ENCODE measurements at places on chromosomes 11 and 22. TPM values are rescaled to one million over a fixed set of nuclear protein-coding genes. Genes with fewer than 3 reads are reported as not detected.
A peak's percentile ranks its signal among the peaks of the same experiment; 100 is the strongest.

DNAJB7 gene
- total RNA-seq: not detected

UBQLN3 gene
- not detected for total RNA-seq

OR8G1 gene
- not detected for total RNA-seq

UCP3 gene
- total RNA-seq: 0.32 TPM

GRCh38 chr11:68194675-68195294 is 18.3 kb downstream of the KMT5B start:
- no peaks in the 10 kb centered on the region for H3K36me3 ChIP-seq
- H3K4me1 ChIP-seq: peaks cover 59% of the 10 kb centered on the region
- no peaks in the 10 kb centered on the region for H3K27me3 ChIP-seq

DNA sequence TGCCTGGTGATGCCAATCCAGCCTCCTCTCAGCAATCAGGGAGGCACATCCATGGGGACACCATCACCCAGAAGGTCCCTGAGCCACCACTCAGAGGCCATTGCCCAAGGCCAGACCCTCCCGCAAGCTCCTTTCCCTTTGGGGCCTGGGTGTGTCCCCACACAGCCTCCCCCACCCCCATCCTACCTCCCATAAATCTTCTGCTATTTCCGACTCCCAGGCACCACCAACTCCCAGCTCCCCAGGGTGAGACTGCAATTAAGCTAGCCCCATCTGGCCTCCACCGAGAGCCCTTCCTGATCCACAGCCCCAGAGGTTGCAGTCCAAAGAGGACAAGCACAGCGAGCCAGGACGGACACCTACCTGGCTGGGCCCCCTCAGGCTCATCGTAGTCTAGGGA is 6.3 kb downstream of the ARHGAP1 start:
- DNase-seq: no peak
- no peak overlapping the region for H3K4me3 ChIP-seq
- H3K4me1 ChIP-seq: peaks cover 26% of the 10 kb centered on the region
- no peaks in the 10 kb centered on the region for H3K27me3 ChIP-seq
- H3K36me3 ChIP-seq: peaks cover 12% of the 10 kb centered on the region

DNA sequence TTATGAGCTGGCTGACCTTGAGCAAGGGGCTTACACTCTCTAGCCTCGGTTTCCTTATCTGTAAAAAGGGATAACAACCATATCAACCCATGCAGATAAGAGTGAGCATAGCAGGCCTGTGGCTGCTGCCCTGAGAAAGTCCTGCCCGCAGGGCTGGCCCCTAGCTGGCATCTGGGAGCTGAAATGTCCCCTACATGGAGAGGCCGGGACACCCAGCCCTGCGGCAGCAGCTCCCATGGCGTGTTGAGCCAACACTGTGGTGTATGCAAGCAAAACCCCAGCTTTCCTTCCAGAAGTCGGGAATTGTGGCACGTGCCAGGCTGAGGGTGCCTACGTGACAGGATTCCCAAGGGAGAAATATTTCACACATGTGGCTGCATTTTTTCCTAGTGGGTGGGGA is 358.9 kb downstream of the CTTN start:
- no peak overlapping the region for H3K4me3 ChIP-seq
- no peak for DNase-seq
- no peak overlapping the region for H3K27ac ChIP-seq

- H3K4me1 ChIP-seq: peaks cover 38% of the 10 kb centered on the region
- H3K27me3 ChIP-seq: no peaks in the 10 kb centered on the region
- no peak for DNase-seq
- peak overlapping the region; percentile 63 for H3K4me3 ChIP-seq
- H3K27ac ChIP-seq: peak overlapping the region; percentile 61
- H3K36me3 ChIP-seq: no peaks in the 10 kb centered on the region
Observed at GRCh38 chr22:46073683-46074504, 76.4 kb upstream of the PPARA start.

DNA sequence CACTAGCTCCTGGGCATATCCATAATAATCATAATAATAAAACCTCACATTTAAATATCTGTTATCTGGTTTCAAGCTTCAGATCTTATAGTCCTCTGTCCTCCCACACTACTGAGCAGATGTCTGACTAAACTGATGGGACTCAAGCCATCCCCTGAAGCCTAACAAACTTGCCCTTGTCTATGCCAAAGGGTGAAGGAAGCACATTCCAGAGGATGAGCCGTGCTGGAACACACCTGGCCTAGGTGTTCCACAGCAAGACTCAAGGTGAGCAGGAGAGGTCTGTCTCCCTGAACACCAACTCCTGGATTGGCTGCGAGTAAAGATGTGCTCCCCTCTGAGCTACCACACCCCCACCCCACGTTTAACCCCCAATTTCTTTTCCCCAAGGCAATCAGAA is 14.7 kb downstream of the SCUBE2 start:
- H3K4me1 ChIP-seq: peaks cover 4% of the 10 kb centered on the region
- H3K27me3 ChIP-seq: peaks cover 13% of the 10 kb centered on the region
- no peak overlapping the region for H3K27ac ChIP-seq
- H3K4me3 ChIP-seq: no peak overlapping the region

DNA sequence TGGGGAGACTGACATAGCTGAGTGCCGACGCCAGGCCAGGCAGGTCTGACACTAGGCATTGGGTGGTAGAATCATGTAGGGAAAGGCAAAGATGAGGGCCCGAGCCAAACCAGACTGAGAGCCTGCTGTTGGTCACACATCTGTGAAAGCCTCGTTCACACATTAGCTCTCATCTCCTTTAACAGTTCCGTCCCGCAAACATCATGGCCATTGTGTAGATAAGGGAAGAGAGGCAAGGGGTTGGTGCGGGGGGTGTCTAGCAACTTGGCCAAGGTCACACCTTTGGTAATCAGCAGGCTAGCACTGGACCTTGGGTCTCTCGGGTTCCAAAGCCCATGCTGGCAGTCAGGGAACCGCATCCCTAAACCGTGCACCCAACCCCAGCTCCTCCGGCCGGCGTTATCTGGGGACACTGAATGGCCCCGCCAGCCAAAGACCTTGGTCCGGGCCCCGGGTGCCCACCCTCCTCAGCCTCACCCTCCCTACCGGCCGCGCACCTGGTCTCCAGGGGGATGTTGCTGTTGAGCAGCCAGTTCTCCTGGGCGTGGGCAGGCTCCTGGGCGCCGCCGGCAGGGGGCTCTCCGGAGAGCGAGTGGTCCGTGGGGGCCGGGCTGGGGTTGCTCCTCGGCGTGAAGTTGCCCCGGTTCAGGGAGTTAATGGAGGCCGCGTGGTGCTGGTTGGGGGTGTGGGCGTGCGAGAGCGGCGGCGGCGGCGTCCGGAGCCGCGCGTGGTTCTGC is 328.3 kb upstream of the NARS2 start:
- H3K4me3 ChIP-seq: no peak overlapping the region
- no peaks in the 10 kb centered on the region for H3K36me3 ChIP-seq
- DNase-seq: no peak
- no peaks in the 10 kb centered on the region for H3K4me1 ChIP-seq

DNA sequence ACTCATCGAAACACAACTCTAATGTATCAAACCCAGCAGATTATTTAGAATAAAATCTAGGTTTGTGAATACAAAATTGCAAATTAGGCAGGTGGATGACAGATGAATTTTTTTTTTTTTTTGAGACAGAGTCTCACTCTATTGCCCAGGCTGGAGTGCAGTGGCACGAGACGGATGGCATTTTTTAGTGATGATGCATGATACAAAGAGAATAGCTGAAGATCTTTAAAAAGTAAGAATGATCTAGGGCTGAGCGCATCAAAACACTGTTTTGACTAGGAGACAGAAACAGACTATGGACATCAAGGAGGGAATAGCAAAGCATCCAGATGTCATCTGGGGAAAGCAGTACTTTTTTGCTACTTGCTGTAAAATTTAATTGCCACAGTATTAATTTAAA is 63.8 kb downstream of the IMMP1L start:
- no peak overlapping the region for H3K27ac ChIP-seq
- peaks cover 16% of the 10 kb centered on the region for H3K36me3 ChIP-seq
- no peaks in the 10 kb centered on the region for H3K4me1 ChIP-seq
- H3K27me3 ChIP-seq: no peaks in the 10 kb centered on the region

DNA sequence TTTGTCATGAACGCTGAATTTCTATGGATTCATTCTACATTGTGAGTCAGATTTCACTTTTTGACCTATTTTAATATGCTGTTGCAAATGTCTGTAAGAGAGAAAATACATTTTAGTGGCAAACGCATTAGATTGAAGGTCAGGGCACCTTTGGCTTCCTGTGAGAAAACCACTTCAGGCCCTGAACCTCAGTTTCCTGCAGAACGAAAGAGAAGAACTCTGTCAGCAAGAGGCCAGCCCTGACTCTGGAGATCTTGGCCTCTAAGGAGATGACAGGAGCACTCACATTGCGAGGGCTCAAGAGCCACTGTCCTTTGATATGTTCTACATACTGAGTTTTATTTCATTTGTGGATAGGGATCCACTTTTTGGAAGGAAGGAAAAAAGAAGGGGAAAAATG is 83.6 kb downstream of the KCNJ1 start:
- no peak overlapping the region for H3K4me3 ChIP-seq
- no peak overlapping the region for H3K27ac ChIP-seq
- H3K4me1 ChIP-seq: peaks cover 25% of the 10 kb centered on the region
- DNase-seq: peak; percentile 13
- H3K36me3 ChIP-seq: peaks cover 20% of the 10 kb centered on the region
- H3K27me3 ChIP-seq: no peaks in the 10 kb centered on the region

- no peak overlapping the region for H3K27ac ChIP-seq
- H3K36me3 ChIP-seq: no peaks in the 10 kb centered on the region
- no peak for DNase-seq
- no peaks in the 10 kb centered on the region for H3K4me1 ChIP-seq
- no peak overlapping the region for H3K4me3 ChIP-seq
Observed at GRCh38 chr11:32630844-32631243, 47.2 kb downstream of the EIF3M start.

DNA sequence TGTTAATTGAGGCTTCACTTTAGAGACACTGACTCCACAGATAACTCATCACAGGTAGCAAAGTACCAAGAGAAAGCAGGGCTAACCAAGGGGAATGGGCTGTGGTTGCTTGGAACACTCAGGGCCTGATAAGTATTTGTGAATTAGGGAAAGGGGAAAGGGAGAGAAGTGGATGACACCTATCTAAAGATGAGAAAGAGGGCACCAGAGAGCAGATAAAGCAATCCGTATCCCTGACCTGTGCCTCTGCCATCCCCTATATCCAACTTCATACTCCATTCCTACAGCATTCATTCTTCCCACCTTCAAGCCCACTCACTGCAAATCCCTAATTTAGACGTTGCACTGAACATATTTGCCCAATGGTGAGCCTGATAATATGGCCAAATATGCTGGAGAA is 43.0 kb upstream of the API5 start:
- no peaks in the 10 kb centered on the region for H3K36me3 ChIP-seq
- DNase-seq: no peak
- peaks cover 11% of the 10 kb centered on the region for H3K27me3 ChIP-seq
- H3K4me1 ChIP-seq: no peaks in the 10 kb centered on the region
- no peak overlapping the region for H3K27ac ChIP-seq

- no peak overlapping the region for H3K4me3 ChIP-seq
- no peaks in the 10 kb centered on the region for H3K36me3 ChIP-seq
- H3K4me1 ChIP-seq: no peaks in the 10 kb centered on the region
- H3K27ac ChIP-seq: no peak overlapping the region
- DNase-seq: no peak
Observed at GRCh38 chr11:79321263-79321662, 119.6 kb downstream of the TENM4 start.
